ENCODE measurements at places on chromosomes 1 and 21. TPM values are rescaled to one million over a fixed set of nuclear protein-coding genes. Genes with fewer than 3 reads are reported as not detected.

The ANGPTL3 gene
- not detected for total RNA-seq

The SPAG17 gene
- total RNA-seq: not detected

The TNFRSF18 gene
- 91.0 TPM for total RNA-seq

The CACNA1S gene
- total RNA-seq: not detected

The CRABP2 gene
- 0.71 TPM for total RNA-seq

The SH2D1B gene
- total RNA-seq: not detected

The INAVA gene
- total RNA-seq: 0.24 TPM

The MYOG gene
- total RNA-seq: not detected

The TNFRSF9 gene
- 279 TPM for total RNA-seq

The DMBX1 gene
- total RNA-seq: not detected

DNA sequence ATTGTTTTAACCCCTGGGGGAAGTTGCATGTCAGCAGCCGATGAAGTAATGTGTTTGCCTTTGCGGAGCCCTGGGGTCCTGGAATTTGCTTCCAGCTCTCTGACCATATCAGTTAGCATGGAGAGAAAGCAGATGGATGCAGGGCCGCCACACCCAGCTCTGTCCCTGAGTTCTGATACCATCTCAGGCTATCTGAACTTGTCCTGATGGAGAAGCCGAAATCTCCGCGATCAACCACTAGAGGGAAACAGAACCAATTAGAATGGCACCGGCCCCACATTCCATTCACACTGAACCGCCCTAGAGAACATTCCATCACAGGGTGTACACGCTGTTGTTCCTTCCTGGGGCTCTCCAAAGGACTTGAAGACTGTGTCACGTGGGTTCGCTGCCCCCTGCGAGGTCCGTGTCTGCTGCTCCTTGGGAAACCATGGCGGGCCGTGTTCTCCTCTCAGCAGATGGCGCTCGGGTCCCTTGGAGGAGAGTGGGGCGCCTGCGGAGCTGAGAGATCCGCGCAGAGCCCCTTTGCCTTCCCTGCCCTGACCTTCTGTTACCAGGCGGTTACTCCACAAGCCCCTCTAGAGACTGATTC lies 75.4 kb downstream of the ABCA4 start:
- peak; percentile 14 for DNase-seq

DNA sequence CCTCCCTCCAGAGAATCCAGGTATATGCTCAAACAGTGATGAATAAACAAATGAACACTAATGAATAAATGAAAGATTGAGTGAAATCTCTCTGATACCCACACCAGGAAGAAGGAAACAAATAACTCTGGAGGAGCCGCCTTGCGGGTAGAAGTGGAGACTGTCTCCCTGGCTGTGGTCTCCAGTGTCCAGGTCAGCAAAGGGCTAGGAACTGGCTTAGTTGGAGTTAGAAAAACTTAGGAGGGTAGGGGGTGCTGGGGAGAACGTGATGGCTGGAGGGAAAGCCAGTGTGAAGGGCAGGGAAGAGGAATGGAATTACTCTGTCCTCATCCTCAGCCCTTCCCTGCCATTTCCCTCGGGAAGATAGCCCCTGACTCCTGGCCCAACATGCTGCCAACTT lies 537 bp downstream of the RHBDL2 start:
- DNase-seq: no peak

DNA sequence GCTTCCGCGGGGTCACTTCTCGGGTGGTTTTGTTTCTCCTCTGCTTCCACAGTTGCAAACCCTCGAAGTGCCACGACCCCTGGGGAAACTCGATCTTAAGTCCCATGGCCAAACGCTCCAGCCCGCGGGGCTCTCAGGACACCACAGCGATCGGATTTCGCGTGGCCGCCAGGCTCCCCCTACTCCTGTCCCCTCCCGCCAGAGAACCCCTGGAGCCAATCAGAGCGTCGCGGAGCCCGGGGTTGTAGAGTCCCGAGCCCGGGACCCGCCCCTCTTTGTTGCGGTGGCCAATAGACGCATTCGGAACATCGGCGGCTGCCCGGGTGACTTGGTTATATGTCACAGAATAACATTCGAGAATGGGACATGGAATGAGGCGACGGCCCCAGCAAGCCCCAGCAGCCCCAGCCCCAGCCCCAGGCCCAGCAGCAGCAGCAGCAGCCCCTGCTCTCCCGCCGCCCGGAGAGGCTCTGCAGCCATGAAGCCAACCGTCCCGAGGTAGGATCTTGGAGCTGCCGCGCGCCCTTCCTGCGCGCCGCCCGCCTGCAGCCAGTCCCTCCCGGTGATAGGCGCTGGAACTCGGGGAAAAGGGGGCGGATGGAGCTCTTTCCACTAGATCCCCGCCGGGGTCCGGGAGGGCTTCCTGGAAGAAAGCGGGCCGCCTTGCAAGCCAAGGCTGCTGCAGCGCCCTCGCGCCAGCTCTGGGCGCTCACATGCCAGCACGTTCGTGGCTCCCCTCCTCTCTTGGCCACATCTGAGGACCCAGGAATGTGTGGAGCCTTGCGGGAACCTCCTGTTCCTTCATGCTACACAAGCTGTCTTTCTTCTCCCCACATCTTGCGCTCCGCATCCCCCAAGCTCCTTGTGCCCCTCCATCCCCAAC lies at the start of gene VASH2:
VASH2 (plus strand) TSS at position 299 of the 883 bp plus-strand sequence. CDS start 1,002 bp downstream, outside the sequence.
- DNase-seq: no peak

- DNase-seq: peak; percentile 21
These were observed 32.3 kb downstream of the VWA5B1 start for GRCh38 chr1:20322825-20323612.

DNA sequence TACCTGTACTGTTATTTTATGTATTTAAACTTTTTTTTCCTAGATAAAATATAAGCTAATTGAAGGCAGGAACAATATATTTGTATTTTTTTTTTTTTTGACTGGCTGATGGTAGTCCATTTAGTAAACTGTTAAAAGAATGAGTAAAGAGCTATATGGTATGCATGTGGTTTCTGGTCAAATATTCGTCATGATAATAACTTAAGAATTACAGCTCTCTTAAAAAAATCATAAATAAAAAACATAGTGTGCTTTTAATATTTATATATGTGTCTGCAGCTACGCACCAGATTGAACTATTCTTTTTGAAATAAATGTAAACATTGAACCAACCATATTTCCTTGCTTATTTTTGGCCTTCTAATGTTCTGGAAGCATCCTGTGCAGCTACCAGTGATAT lies 272.3 kb upstream of the C1orf105 start:
- DNase-seq: no peak

DNA sequence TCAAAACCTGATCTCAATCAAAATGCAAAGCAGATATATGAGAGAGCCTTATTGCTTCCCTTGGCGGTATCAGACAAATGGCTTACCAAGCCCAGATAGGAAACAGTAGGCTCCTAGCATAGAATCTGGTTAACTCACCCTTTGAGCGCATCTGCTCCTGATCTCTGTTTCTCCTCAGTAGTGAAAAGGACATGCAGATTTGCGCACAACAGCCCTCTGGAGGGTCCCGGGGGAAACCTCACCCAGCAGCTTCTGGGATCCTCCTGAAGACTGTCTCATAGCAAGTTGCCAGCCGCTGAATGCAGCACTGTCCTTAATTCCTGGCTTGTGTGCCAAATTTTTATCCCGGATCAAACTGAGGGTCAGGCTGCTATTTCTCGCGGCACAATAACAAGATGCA lies 192.2 kb downstream of the FASLG start:
- DNase-seq: no peak

- DNase-seq: no peak
These were observed 704.8 kb upstream of the RGS18 start for GRCh38 chr1:191453487-191453886.

DNA sequence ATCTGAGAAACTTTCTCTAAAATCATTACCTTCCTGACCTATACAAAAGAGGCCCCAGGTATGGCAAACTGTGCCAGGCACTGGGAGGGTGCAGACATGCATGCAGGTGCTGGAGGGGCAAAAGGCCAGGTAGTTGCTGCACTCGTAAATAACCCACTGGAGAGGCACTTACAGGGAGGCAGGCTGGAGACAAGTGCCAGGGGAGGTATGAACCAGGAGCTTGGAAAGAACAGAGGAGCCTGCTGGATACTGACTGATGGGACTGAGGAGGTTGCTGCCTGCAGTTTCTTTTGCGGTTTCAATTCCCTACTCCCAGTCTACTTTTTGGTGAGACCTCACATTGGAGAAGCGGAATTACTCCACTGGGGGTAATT lies 113.9 kb downstream of the DSCAM start:
- DNase-seq: no peak

DNA sequence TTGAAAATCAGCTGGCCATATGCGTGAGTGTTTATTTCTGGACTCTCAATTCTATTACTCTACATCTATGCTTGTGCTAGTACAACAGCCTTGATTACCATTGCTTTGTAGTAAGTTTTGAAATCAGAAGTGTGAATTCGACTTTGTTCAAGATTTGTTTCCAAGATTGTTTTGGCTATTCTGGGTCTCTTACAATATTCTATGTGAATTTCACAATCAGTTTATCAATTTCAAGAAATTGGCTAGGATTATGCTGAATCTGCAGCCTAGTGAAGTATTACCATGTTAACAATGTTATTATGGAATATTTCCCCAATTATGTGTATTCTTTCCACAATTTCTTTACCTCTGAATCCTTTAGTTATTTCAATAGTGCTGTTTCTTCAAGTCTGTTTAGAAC lies 19.5 kb downstream of the SFPQ start:
- DNase-seq: no peak

- DNase-seq: no peak
These were observed 24.2 kb downstream of the MAEL start for GRCh38 chr1:167013108-167013929.

GRCh38 chr1:65459397-65459768 lies 38.9 kb downstream of the LEPR start:
- no peak for DNase-seq

DNA sequence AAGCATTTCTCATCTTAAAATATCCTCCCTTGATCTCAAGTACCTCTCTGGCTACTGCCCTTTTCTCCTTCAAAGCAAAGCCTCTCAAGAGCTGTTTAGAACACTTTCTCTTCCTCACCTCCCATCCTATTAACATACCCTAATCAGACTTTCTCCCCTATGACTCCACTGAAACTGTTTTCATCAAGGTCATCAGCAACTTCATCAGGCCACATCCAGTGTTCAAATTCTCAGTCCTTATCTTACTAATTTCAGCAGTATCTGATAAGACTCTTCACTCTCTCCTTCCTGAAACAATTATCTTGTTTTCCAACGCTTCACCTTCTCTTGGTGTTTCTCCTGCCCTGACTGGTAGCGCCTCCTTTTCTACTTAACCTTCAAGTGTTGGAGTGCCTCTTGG lies 1.5 kb upstream of the RAP1A start:
- DNase-seq: no peak

DNA sequence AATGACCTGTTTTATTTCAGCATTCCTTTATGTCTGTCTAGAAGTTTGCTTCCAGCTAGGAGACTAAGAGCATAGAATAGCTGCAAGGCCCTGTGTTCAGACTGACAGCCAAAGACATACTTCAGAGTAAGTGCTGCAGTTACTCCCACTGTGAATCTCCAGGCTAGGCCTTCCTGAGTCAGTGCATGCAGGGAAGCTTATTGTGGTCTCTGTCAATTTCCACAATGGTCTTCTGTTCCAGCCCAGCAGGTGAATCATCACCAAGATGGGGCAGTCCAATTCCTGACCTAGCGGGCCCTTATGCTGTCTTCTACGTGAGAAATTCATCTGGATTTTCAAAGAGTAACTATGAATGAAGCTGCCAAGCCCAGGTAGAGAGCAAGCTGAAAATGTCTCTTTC lies 146.3 kb upstream of the C8B start:
- no peak for DNase-seq

GRCh38 chr1:242081446-242081845 lies 82.5 kb upstream of the MAP1LC3C start:
- no peak for DNase-seq

GRCh38 chr1:111516005-111516535 lies 12.6 kb upstream of the ADORA3 start:
- DNase-seq: no peak

GRCh38 chr1:66489972-66490601 lies 43.9 kb upstream of the SGIP1 start:
- DNase-seq: no peak

GRCh38 chr1:153510984-153511410 lies 24.8 kb downstream of the S100A6 start:
- DNase-seq: peak; percentile 67

- no peak for DNase-seq
These were observed 57.2 kb upstream of the HMCN1 start for GRCh38 chr1:185676969-185677368.
